ENCODE measurements at places on chromosomes 12 and 14.

DNA sequence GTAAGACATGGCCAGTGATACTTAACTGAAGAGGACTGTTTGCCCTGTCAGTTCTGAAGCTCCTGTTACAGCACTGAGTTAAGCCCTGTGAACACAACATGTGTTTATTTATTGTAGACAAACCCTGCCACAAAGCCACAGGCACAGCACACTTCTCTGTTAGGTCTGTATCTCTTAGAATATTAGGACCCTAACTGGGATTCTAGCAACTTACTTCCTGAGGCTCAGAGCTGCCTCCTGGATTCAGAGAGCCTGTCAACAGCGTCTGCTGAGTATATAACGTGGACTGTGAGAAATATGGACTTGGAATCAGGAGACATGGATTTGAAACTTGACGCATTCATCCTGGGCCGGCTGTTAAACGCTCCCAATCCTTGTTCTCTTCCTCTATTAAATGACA is 135.0 kb upstream of the HIF1A start:
- DNase-seq = no peak

GRCh38 chr12:28222081-28222700 is 31.9 kb downstream of the CCDC91 start:
- DNase-seq = peak; percentile 67

DNA sequence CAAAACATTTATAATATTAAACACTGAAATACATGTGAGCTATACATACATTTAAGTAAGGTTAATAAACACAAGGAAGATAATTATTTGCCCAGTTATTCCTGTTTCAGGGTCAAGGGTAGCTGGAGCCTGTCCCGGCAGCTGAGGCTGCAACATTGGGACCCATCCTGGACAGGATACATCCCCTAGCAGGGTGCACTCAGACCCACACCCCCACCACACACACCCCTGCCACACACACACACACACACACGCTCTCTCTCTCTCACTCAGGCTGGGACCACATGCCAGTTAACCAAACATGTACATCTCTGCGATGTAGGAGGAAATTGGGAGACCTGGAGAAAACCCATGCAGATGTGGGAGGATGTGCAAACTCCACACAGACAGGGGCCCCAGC is 112.6 kb upstream of the TMCC3 start:
- DNase-seq = no peak

DNA sequence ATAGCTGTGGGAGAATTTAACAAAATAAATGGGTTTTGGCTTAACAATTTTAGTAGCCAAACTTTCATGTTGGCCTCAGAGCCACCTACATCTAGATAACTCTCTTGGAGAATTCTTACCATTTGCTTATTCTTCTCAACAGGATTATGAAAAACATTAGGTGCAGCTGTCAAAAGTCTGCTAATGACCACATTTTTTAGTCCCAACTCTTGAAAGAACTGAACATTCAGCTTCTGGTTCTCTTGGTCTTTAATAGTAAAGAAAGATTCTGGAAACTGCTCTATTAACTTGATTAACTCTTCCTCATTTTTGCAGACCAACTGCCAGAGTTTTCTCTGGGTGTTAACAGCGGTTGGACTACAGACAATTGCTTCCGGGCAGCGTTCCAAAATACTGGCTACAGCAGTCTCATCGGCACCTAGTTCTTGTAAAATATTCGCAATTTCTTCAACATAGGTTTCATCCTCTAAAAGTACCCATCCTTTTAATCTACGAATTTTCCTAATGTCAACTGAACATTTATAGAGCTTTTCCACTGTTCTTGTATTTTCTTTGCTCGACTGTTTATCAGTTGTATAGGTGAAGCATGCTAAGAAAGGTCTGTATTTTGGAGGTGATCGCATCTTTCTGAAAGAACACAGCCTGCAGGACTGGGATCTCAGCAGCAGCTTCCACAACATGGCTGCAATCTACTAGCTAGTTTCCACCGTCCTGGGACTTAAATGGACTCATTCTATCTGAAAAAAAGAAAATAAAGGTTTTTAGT is 8.7 kb downstream of the MTERF2 start:
- no peak for DNase-seq

DNA sequence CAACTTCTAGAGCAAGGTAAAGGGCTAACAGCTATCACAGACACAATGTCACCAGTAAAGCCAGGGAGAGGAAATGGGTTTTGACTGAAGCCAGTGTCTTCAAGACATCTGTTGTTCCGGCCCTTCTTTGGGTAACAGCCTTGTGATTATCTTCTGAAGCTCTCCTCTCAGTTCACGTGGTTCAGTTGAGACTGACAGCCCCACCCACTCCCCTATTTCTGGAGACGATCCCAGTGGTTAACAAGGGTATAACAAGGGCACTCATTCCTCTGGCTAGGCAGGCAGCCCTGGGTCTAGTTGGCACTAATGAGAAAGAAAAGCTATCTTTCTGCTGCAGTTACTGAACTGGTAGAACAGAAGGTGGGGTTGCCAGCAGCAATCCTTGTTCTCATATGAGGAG is 6.9 kb downstream of the GNPTAB start:
- peak; percentile 86 for DNase-seq

- no peak for DNase-seq
Observed at GRCh38 chr14:99244941-99245563, 26.9 kb downstream of the BCL11B start.

DNA sequence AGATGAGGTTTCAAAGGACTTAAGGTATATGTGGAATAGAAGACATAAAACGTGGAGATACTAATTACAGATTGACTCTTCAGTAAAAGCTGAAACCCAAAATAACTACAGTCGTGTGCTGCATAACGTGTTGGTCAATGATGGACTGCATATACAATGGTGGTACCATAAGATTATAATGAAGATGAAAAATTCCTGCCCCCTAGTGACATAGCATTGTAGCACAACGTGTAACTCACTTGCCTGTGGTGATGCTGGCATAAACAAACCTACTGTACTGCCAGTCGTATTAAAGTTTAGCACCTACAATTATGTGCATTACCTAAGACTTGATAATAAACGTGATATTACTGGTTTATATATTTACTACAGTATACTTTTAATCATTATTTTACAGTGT is 150.3 kb downstream of the LRRK2 start:
- no peak for DNase-seq

DNA sequence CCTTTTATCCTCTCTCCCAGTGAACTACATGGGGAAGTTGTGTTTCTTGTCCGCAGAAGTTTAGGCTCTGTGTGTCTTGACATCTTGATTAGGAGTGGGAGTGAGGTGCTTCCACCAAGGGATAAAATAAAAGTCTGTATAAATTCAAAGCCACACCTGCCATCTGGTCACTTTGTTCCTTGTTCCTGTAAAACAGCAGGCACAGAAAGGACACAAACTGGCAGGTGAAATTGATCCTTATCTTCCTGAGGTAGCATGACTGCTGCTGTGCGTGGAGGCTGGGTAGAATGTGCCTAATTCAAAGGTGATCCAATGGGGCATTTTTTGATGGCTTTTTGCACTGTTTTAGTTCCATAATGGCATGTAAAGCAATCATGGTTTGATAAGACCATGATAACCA is 104.3 kb upstream of the KITLG start:
- DNase-seq = no peak

- no peak for DNase-seq
Observed at GRCh38 chr12:82883394-82884355, 197.0 kb downstream of the TMTC2 start.

DNA sequence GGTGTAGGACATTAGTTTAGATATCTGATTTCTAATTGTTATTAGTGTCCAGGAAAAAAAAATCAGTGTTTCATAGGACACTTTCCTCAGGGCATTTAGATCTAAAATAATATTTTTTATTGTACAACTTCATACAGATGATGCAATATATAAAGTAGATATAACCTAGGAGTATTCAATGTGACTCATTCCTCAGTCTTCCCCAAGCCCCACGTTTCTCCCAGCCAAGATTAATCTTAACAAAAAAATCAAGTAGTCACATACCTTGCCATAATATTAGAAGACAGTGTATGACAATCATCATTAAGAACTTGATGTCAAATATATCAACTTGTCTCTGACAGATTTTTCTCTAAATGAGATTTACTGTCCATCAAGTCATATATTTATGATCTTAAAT is 37.1 kb downstream of the PPFIA2 start:
- no peak for DNase-seq

GRCh38 chr14:95221531-95221930 is 64.2 kb upstream of the DICER1 start:
- no peak for DNase-seq

- no peak for DNase-seq
Observed at GRCh38 chr12:100986595-100987547, 192.3 kb downstream of the ANO4 start.

GRCh38 chr14:63800651-63801375 is 52.0 kb upstream of the SYNE2 start:
- no peak for DNase-seq

DNA sequence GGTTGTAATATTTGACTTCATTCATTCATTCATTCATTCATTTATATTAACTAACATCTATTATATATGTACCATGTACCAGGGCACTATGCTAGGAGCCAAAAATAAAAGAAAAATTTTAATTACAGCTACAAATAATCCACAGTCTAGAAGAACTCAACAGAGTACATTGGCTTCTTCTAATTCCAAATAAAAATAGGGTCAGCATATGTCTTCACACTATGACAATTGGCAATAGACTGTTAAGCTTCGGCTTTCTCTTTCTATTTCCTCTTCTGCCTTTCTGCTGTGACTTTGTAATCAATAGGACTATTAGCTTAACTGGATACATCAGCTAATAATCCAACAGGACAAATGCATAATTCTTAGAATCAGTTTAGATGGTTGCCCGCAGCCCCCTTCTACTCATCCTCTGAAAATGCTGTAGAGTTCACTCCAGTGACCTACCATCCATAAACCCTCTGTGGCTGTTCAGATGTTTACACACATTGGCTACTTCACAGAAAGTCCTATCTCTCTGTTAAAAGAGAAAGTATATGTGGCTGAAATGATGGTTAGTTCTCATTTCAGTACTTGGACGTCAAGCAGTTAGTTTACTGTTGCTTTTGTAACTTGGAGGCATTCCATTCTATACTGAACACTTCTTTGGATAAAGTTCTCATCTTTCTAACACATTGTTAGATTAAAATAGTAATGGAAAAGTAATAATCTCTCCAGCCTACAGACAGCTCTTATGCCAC is 445.5 kb upstream of the GARIN6 start:
- DNase-seq = no peak

GRCh38 chr12:104957719-104958000 is 430 bp downstream of the SLC41A2 start:
- DNase-seq = peak; percentile 30

DNA sequence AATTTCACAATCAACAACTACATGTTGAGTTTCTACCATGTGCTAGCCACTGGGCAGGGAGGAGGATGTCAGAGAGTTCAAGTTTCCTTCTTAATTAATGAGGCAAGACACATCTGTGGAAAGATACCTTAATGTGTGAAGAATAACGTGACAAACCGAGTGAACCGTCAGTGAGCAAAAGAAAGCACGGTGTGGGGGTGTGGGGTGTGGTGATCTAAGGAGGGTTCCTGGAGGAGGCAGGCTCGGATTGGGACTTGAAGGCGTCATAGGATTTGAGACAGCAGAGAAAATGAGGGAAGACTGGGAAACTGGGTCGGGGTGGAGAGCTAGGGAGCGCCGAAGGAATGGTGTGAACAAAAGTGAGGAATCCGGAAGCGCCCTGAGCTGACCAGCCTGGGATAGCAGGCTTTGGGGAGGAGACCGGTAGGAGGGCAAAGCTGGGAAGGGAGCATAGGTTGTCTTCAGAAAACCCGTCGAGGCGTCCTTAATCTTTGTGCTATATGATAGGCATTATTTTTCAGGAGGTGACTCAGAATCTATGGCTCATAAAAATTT is 22.3 kb downstream of the GALNT8 start:
- no peak for DNase-seq

DNA sequence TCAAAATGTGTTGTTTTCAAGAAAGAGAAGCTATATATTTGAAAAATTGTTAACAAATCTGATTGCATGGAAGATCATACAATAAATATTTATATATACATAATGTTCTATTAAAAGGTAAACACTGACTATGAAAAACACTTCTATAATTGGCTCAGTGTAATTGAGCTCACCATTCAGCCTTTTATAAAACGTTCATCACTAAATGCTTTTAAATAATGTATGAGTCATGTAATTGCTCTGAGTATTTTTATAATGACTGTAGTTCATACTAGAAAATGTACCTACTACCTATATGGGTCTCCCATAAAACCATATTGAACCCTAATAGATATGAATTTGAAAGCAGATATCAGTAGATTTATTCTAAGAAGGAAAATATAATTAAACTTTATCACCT is 240.4 kb upstream of the MGAT4C start:
- no peak for DNase-seq

GRCh38 chr12:17020765-17021164 is 414.8 kb upstream of the LMO3 start:
- DNase-seq = no peak

GRCh38 chr14:95218472-95219193 is 61.3 kb upstream of the DICER1 start:
- DNase-seq = no peak

GRCh38 chr12:14828892-14829291 is 14.4 kb downstream of the ART4 start:
- peak; percentile 20 for DNase-seq

DNA sequence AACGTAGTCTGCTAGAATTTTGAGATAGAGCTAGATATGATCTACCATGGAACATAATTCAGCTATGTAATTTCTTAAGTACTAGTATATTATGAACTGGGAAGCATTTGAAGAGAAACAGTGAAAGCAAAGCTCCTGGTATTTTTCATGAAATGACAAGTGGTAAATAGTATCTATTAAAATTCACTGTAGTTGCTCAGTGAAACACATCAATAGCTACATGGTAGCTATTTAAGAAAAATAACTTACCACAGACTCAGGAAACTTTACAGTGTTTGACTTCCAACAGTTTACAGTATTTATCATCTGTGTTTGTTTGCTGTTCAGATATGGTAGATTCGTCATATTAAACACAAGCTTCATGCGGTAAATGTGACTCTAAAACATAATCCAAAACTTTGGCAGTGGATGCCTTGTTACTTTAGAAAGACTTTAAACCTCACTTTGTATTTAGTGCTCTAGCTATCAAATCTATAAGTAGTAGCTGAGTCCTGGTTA is 25.2 kb downstream of the WNK1 start:
- DNase-seq = no peak

GRCh38 chr14:67269298-67270060 is 28.2 kb downstream of the PALS1 start:
- no peak for DNase-seq

DNA sequence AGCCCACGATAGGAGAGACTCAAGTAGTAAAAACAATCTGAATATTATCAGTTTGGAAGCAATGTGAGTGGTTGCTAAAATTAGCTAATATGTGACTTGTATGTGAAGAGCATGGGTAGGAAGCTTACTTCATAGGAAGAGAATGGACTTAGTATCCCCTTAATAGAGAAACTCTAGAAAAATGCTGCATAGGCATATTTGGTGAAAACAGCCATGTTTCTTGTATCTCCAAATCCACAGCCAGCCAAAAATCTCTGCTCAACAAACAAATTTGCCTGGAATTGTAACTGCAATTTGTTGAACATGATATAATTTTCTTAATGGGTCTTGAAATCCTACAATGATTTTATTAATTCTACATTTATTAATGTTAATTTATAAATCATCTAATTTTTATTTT is 1252.9 kb upstream of the TMEM132C start:
- DNase-seq = no peak

GRCh38 chr14:31410048-31410650 is 10.2 kb downstream of the HEATR5A start:
- DNase-seq = no peak

- no peak for DNase-seq
Observed at GRCh38 chr14:65336191-65336591, 76.3 kb upstream of the FUT8 start.

- no peak for DNase-seq
Observed at GRCh38 chr12:3263282-3263681, 186.1 kb downstream of the TSPAN9 start.

- DNase-seq = no peak
Observed at GRCh38 chr12:109435428-109436187, 41.5 kb downstream of the KCTD10 start.

Measured in CD4-positive, alpha-beta T cell treated with Interleukin-17A for 1 hour (primary cell).